CD4-positive, alpha-beta T cell treated with Interleukin-6 at 100 ng/mL for 8 hours (primary cell): ENCODE measurements at places on chromosomes 6 and 20.

GRCh38 chr6:169659820-169660610 lies 41.8 kb downstream of the WDR27 start:
- DNase-seq, result no peak

DNA sequence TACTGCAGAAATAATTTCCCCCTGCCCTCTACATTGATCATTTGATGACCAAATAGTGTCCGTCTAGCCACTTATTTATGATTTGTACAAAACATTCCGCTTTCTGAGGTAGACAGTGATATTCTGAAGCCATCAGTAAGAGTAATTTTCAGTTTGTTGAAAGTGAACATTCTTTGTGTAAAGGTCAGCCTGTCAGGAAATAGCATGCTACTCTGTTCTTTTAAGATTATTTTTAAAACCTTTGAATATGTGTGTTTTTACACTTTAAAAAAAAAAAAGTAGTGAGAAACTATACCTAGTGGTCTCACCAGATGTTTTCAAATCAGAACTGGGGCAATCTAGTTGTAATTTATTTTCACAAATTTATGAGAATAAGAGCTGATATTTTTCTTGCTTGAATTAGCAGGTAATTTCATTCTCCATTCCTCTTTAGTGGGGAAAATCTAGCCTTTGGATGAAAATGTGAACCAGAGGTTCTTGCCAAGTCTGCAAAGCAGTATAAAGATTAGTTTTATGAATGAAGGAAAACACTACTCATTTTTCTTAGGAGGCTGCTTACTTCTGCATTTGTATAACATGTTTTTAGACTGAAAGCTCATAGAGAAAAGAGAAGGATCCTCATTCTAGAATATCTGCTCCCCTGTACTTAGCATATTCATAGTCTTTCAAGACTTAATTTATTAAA lies 12.1 kb upstream of the REV3L start:
- DNase-seq, result no peak

DNA sequence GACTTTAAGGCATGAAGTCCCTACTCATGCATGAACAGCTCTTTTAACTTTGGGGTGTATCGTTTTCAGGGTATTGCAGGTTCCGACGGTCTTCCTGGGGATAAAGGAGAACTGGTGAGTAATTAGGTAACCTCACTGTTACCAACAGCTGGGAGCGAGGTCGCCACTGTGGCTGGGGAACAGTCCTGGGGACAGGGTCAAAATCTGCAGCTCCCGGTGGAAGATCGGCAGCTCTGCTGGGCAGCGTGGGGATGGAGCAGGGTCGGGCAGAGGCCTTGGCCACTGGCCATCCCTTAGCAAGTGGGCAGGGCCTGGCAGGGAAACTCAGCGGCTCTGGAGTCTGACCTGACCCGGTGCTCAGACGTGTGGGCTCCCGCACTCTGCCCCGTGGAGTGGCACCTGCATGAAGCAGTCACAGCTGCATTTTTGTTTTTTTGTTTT lies 16.1 kb downstream of the COL9A3 start:
- DNase-seq, result no peak

- DNase-seq, result no peak
These were observed 336.2 kb downstream of the FOXA2 start for GRCh38 chr20:22248051-22248667.

DNA sequence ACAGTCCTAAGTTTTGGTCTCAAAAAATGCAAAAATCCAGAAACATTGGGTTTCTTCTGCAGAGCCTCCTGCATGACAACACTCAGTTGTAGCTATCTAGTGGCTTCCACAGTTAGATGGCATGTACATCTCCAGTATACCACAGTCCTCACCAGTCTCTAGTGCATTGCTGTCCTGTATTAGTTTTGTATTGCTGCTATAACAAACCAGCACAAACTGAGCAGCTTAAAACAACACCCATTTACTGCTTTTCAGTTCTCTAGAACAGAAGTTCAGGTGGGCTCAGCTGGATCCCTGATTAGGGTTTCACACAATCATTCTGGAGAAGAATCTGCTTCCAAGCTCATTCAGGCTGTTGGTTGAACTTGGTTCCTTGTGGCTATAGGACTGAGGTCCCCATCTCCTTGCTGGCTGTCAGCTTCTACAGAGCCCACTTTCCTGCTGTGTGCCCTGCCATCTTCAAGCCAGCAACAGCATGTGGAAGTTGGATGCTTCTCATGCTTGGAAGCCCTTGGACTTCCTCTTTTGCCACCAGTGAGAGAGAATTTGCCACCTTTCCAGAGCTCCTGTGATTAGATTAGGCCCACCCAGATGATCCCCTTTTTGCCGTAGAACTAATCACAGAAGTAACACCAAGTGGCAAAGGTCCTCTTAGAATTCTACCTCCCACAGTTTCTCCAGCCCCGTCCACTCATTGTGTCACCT lies 48.9 kb upstream of the TBC1D7 start:
- no peak for DNase-seq

GRCh38 chr6:170149681-170150589 lies 140.9 kb downstream of the DLL1 start:
- no peak for DNase-seq

DNA sequence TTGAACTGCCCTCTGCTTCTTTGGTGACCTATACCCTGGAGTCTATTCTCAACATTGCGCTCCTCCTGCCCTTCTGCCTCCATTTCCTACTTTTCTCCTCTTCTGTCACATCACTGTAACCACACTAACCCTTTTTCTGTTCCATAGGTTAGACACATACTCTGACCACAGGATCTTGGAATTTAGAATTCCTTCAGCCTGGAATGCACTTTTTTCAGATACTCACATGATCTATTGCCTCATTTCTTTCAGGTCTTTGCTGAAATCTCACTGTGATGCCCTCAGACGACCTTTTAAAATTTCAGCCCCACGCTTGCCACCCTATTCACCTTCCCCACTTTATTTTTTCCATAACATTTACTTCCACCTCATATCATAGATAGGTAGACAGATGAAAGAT lies 5.1 kb downstream of the VNN1 start:
- no peak for DNase-seq

DNA sequence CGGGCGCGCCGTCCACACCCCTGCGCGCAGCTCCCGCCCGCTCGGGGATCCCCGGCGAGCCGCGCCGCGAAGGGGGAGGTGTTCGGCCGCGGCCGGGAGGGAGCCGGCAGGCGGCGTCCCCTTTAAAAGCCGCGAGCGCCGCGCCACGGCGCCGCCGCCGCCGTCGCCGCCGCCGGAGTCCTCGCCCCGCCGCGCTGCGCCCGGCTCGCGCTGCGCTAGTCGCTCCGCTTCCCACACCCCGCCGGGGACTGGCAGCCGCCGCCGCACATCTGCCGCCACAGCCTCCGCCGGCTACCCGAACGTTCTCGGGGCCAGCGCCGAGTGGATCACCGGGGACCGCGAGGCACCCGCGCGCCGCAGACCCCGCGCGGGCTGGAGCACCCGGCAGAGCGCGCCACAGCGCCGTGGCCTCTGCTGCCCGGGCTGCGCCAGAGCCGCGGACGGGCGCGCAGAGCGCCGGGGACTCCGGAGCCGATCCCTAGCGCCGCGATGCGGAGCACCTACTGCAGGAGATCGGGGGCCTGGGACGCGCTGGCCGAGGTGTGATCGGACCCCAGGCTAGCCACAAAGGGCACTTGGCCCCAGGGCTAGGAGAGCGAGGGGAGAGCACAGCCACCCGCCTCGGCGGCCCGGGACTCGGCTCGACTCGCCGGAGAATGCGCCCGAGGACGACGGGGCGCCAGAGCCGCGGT lies at the start of gene BMP2:
BMP2 (plus strand) TSS at position 151 of the 692 bp plus-strand sequence. CDS start 2,441 bp downstream, outside the sequence.
- DNase-seq, result no peak

DNA sequence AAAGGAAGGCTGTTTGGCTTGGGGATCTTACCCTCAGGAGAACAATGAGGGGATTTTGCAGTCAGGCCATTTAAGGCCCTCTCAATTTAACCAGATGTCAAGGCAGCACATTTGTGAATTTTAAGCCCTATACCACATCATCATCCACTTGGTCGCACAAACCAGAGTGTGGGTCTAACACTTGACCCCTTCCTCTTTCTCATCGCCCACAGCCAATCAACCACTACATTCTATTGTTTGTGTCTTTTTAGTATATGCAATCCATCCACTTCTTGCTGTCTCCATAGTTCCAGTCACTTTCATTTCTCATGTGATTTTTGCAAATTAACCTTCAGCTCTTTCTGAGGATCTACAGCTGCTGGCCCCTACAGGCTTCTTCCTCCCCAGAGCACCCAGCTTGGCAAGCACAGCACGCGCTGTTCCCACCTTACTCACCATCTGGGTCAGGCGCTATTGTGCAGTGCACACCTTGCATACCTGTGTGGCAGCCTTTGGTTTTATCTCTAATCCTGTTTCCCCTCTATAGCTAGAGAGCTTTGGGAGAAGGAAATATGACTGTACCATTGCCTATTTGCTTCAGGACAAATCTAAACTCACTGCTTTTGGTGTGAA lies 32.3 kb upstream of the CD83 start:
- DNase-seq, result no peak

DNA sequence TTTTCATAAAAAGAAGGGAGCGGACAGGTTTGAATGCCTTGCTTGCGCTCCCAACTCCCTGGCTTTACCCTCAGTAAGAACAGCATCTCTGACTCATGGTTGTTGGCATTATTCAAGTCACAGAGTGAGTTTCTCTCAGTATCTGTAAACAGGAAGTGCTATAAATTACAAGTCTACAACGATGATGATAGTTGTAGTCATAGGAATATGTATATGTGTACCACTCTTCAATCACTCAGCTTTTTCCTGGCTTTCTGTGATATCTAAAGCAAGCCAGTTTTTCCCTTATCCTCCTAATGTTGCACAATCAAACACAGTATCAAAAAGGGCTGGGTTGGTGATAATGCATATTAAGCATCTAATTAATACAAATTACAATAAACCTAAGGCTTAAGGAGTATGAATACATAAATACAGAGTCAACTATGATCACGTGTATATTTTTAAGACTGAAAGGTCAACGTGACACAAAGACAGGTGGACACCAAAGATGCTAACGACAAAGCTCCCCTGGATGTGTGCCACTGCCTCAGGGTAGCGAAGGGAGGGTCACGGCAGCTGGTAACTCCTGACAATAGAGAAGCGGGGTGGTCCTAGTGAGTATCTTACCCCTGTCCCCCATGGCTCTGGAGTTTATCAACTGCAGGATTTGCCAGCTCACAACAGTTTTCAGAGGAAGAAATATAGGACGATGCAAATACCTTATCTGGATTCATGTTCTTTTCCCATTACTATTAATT lies 202.8 kb downstream of the BTBD9 start:
- DNase-seq, result no peak

DNA sequence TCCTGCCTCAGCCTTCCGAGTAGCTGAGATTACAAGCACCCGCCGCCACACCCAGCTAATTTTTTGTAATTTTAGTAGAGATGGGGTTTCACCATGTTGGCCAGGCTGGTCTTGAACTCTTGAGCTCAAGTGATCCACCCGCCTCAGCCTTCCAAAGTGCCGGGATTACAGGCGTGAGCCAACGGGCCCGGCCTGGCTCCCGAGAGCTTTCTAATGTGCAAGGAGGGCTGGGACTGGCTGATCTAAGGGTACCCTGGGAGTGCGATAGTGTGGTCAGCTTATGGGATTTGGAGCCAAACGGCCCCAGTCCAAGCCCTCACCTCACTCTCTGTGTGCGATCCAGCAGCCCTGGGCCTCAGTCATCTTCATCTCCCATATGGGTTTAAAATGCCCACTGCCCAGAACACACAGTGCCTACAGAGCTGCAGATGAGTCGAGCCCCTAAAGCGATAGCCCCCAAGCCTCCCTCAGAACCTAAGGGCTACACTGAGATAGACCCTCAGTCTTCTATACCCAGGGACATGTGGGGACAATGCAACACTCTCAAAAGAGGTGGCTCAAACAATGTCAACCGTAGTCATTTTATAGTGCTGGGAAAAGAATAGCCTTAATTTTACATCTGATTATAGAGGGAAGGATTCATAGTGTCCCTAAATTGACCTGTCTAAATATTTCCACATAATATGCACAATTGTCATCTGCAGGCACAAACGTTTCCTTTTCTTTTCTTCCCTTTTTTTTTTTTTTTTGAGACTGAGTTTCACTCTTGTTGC lies 50.1 kb downstream of the SSR1 start:
- no peak for DNase-seq

DNA sequence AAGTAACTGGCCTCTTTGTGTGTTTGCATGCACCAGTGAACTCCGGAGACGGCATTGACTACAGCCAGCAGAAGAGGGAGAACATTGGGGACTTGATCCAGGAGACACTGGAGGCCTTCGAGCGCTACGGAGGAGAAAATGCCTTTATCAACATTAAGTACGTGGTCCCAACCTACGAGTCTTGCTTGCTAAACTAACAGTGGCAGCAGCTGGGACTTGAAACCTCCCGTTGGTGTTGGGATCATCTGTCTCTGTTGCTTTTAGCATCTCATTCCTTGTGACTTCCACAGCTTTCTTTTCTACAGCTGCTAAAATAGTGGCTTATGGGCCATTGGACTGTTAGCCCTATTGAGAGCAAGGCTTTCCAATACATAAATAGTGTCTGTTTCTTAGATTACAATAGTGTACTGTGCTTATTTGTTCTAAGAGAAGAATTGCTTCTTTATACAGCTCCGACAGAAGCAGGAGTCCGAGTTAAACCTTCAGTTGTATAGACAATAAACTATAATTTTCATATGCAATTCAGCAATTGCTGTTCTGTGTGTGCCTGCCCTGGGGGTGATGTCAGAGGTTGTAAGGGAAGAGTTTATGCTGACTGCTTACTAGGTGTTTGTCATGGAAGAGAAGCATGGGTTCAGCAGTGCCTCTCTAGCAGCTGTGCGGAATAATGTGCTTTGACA lies 99.6 kb upstream of the QKI start:
- no peak for DNase-seq

- no peak for DNase-seq
These were observed 183.9 kb downstream of the DLL1 start for GRCh38 chr6:170106906-170107525.

DNA sequence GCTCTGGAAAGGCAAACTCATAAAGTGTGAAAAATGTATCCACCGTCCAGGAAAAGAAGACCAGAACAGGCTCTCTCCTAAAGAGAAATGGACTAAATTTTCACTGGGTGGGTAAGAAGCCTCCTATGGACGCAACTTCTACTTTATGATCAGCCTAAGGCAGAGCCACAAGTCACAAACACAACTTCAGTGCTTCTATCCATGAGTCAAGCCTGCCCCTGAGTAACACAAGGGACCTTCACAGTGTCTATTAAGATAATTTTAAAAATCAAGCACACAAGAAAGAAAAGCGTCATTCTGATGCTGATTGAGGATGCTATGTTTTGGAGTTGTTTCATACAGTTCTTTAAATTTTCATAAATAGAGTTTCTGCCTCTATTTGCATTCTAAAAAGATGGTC lies 601.7 kb upstream of the ARID1B start:
- no peak for DNase-seq

DNA sequence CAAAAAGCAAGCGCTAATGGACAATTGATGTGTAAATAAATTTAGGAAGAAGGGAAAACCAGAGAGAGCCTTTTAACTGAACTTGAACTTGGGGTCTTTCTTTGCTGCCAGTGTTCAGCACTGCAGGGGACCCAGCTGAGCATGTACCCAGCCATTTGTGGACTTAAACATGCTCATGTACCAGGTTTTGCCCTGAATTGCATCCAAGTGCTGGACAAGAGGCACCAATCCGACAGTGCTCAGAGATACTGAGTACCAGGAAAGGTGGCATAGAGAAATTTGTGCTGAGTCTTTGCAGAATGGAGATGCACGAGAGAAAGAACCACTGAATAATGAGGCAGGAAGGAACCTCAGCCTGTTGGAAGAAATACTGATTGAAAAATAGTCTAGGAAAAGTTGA lies 16.0 kb downstream of the AKAP12 start:
- no peak for DNase-seq

- DNase-seq, result no peak
These were observed 107.7 kb upstream of the PHACTR1 start for GRCh38 chr6:12608874-12609273.
